ENCODE measurements at places on chromosomes 1 and 21.

GRCh38 chr1:1219341-1219740 lies 5.4 kb upstream of the TNFRSF4 start:
- DNase-seq, result peak; percentile 53

DNA sequence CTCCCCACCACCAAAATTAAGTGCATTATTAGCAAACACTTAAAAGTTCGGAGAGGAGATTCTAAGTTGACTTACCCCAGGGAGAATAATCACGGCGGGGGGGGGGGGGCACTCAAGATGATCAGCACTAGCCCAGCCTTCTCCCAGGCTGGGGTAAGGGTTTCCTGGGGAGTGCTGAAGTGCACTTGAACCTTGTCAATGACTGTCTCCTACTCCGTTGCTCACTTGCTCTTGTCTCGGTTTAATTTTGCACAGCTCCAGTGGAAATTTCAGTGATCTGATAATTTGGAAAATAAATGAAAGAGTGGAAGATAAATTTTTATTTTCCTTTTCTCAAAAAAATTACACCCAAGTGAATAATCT lies 59.2 kb downstream of the PBX1 start:
- no peak for DNase-seq

- DNase-seq, result no peak
These were observed 14.9 kb downstream of the CREG1 start for GRCh38 chr1:167538657-167539056.

DNA sequence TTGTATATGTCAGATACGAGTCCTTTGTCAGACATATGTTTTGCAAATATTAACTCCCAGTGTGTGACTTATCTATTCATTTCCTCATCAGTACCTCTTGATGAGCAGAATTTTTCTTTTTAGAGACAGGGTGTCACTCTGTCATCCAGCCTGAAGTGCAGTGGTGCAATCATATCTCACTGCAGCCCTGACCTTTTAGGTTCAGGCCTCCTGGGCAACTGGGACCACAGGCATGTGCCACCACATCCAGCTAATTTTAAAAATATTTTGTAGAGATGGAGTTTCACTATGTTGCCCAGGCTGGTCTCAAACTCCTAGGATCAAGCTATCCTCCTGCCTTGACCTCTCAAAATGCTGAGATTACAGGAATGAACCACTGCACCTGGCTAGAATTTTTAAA lies 93.0 kb downstream of the HLCS start:
- no peak for DNase-seq

DNA sequence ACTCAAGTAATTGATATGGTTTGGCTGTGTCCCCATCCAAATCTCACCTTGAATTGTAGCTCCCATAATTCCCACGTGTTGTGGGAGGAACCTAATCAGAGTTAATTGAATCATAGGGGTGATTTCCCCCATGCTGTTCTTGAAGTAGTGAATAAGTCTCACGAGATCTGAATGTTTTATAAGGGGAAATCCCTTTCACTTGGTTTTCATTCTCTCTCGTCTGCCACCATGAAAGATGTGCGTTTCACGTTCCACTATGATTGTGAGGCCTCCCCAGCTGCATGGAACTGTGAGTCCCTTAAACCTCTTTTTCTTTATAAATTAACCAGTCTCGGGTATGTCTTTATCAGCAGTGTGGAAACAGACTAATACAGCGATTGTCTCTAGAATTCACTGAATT lies 135.4 kb downstream of the BACH1 start:
- no peak for DNase-seq

GRCh38 chr1:81802707-81803430 lies 2.1 kb downstream of the ADGRL2 start:
- no peak for DNase-seq

DNA sequence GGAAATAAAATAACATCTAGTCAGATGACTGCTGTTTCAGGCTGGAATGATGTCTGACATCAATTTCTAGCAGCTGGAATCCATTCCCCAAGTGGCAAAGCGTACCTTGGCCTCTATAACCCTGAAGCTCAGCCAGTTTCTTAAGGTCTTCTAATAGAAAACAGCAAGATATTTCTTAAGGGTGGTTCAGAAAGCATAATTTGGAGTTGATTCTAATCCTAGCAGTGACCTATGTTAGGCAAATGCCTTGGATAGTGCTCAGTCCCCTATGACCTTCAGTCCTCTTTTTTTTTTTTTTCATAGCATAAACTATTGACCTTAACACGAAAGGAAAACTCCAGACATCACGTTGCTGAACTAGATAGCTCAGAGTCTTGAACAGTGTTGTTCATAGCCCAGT lies 56.5 kb downstream of the LAMC2 start:
- DNase-seq, result no peak

GRCh38 chr1:101798417-101798816 lies 198.3 kb downstream of the OLFM3 start:
- DNase-seq, result no peak

- DNase-seq, result no peak
These were observed 119.1 kb upstream of the JUN start for GRCh38 chr1:58902830-58903513.

DNA sequence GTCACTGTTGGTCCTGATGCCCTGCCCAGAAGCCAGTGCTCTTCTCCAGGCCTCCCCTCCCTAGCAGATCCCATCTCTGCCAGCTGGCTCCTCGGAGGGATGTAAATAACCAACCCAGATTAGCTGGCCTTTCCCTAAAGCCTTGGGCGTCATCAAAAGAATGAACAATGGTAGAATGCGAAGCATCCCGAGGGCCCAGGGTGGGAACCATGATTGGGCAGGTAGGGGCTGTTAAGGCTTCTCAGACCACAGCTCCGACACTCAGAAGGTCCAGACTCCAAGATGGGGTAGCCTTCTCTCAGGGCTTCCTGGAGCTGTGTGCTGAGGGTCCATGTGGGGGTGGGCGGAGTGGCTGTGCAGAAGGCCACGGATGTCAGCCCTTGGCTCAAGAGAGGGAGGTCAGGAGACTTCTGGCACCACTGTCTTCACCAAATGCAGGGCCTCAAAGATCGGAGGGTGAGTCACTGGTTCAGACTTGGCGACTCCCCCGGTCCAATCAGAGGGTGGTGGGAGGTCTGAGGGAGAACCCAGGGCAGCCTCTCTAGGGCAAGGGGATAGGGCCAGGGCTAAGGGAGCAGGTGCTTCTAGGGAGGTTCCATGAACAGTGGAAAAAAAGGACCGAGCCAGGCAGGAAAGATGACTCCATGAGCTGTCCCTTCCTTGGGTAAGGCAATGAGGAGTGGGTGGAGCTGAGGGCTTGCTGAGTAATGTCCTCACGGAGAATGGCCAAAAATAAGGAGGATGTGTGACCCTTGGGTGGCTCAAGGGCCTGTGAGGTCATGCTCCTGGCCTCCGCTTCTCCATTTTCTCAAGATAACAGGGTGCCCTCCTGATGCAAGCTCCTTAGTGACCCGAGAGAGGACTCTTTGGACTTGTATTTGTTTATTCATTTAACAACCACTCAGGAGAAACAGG lies 58.4 kb upstream of the EPS8L3 start:
- no peak for DNase-seq

GRCh38 chr1:234970731-234971476 lies 157.7 kb downstream of the TOMM20 start:
- no peak for DNase-seq

Measured in CD4-positive, alpha-beta T cell treated with Interleukin-6 for 4 hours (primary cell).